HepG2 (cell line): ENCODE measurements at places on chromosomes 6 and 20. TPM values are rescaled to one million over a fixed set of nuclear protein-coding genes. Genes with fewer than 3 reads are reported as not detected.
A peak's percentile ranks its signal among the peaks of the same experiment; 100 is the strongest.

Gene SLC22A3
- total RNA-seq = 20.1 and 31.5 TPM in 2 replicates

- peaks cover 12% of the 10 kb centered on the region for H3K4me1 ChIP-seq
- H3K27ac ChIP-seq = no peak overlapping the region
- peak; percentile 50 for DNase-seq
- H3K36me3 ChIP-seq = no peaks in the 10 kb centered on the region
Observed at GRCh38 chr6:53746442-53747103, 48.2 kb upstream of the LRRC1 start.

Gene PTK7
- 48.5 and 99.8 TPM in 2 replicates for total RNA-seq

- no peak overlapping the region for H3K27ac ChIP-seq
- no peaks in the 10 kb centered on the region for H3K27me3 ChIP-seq
- DNase-seq = no peak
- no peaks in the 10 kb centered on the region for H3K36me3 ChIP-seq
Observed at GRCh38 chr6:158164579-158165170, 3.4 kb downstream of the SERAC1 start.

DNA sequence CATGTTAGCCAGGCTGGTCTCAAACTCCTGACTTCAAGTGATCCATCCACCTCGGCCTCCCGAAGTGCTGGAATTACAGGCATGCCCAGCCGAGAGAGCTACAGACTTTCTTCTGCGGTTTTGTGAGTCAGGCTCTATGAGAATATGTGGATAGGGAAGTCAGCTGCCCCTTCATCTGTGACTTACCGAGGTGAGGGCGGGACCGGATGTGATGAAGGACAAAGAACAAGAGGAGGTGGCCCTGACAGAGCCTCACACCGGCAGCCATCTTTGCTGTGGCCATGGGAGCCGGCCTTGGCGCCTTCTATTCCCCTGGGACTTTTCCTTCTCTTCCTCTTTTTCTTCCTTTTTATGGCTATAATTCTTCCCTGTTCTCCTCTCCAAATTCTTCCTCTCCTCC, 67.0 kb downstream of the IYD start:
- DNase-seq = no peak
- H3K36me3 ChIP-seq = no peaks in the 10 kb centered on the region
- H3K27ac ChIP-seq = no peak overlapping the region
- no peak overlapping the region for H3K4me3 ChIP-seq
- H3K27me3 ChIP-seq = peaks cover 1% of the 10 kb centered on the region; the same call in 1 of the 2 replicates
- no peaks in the 10 kb centered on the region for H3K4me1 ChIP-seq

DNA sequence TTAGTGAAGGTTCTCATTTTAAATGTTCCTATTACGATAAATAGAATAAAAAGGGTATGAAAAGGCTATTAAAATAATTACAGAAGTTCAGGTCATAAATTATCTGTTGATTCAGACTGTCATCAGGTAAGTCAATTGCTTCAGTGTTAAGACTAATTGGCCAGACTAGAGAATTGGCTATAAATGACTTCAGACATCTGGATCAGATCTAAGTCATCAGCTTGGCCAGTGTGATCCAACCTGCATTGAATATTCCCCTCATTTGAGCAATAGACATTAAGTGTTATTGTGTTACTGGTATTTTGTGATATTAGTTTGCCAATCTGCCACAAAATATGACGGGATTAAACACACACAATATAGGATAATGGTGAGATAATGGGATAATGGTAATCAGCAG, 377.6 kb upstream of the CITED2 start:
- no peak overlapping the region for H3K27ac ChIP-seq
- H3K27me3 ChIP-seq = no peaks in the 10 kb centered on the region
- no peak overlapping the region for H3K4me3 ChIP-seq
- DNase-seq = no peak
- H3K36me3 ChIP-seq = no peaks in the 10 kb centered on the region
- H3K4me1 ChIP-seq = peaks cover 48% of the 10 kb centered on the region

Gene RIPK1
- total RNA-seq = 10.3 and 15.0 TPM in 2 replicates

DNA sequence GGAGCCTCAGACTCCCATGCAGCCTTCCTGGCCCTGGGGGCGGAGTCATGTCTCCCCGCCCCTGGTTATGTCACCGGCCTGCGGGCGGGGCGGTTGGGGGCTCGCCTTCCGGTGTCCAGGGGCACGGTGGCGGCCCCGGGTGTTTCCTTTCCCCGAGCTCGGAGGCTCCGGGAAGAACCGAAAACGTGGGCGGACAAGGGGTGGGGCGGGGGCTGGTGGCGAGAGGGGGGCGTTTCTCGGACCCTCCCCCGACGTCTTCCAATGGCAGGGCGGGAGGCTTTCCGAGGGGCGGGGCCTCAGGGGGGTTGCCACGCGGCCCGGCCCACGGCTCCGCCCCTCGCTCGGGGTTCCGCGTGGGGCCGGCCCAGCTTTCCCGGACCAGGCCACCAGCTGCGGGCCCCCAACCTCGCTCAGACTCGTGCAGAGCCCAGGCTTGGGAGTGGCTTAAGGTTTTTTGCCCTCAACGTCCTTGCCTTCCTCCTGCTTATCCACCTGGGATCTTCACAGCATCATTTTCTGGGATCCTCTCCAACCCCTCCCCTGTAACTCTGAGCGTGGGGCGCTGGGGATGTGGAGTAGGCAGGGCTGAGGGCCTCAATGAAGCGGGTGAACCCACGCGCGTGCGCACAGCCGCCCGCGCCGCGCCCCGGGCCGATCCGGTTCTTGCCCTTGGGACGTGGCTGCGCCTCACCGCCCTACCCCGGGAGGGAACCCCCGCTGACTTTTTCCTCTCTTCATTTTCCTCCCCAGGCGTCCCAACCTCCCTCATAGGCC, 2.1 kb upstream of the NRN1 start:
- H3K27me3 ChIP-seq = peaks cover 60% of the 10 kb centered on the region
- peak; percentile 23 for DNase-seq
- no peaks in the 10 kb centered on the region for H3K36me3 ChIP-seq

DNA sequence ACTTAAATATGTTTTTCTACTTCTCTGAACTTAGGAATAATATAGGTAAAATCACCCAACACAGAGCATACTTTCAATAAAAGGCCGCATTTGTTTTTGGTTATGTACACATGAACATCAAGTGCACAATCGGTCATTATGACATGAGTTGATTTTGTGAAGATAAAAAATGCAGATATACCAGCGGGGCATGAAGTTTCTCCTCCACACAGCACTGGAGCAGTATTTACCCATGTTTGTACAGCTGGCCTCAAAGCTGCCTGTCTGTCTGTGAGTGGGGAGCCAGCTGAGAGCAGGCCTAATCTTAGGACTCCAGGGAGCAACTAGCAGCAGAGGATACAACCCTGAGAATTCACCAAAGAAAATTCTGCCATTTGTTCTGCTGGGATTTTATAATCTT, 206.5 kb downstream of the TPBG start:
- no peak overlapping the region for H3K27ac ChIP-seq
- DNase-seq = peak; percentile 13
- no peaks in the 10 kb centered on the region for H3K4me1 ChIP-seq

Gene ADTRP
- not detected in 2 replicates for total RNA-seq

- no peak for DNase-seq
- no peak overlapping the region for H3K27ac ChIP-seq
- H3K4me3 ChIP-seq = peak overlapping the region; percentile 74; the same call in 1 of the 2 replicates
- H3K4me1 ChIP-seq = peaks cover 45% of the 10 kb centered on the region
- no peaks in the 10 kb centered on the region for H3K36me3 ChIP-seq
Observed at GRCh38 chr20:34956751-34957472, 1.2 kb downstream of the MYH7B start.

DNA sequence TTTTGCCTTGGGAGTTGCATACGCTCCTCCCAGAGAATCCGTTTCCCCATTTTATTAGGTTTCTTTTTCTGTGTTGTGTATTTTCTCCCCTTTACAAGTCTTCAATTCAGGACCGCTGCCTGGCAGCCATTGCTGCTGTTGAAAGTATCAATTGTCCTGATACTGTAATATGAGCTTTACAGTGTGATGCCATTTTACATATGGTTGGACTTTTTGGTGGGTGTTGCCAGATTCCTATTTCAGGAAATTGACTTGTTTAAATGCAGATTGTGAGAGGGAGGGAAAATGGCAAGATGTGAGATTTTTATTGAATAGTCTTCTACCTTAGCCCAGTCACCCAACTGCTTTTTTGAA, 1.2 kb downstream of the PANK2 start:
- H3K4me1 ChIP-seq = peaks cover 61% of the 10 kb centered on the region
- no peaks in the 10 kb centered on the region; the same call in 2 of the 3 replicates for H3K27me3 ChIP-seq
- peak overlapping the region; percentile 86 for H3K27ac ChIP-seq
- DNase-seq = peak; percentile 48
- H3K4me3 ChIP-seq = peak overlapping the region; percentile 94

Gene EYS
- 0.07 TPM in 1 of 2 replicates, not detected in the other for total RNA-seq

GRCh38 chr6:169824848-169825557, 73.6 kb downstream of the ERMARD start:
- H3K36me3 ChIP-seq = no peaks in the 10 kb centered on the region
- H3K4me3 ChIP-seq = no peak overlapping the region
- H3K27me3 ChIP-seq = 0 out of 3 replicates have a peak, but pooled peaks cover 4% of the 10 kb centered on the region
- H3K4me1 ChIP-seq = no peaks in the 10 kb centered on the region

Gene OPN5
- total RNA-seq = not detected in 2 replicates

- no peaks in the 10 kb centered on the region for H3K36me3 ChIP-seq
- no peak for DNase-seq
- no peak overlapping the region for H3K27ac ChIP-seq
- peaks cover 16% of the 10 kb centered on the region for H3K4me1 ChIP-seq
Observed at GRCh38 chr6:134826889-134827737, 122.8 kb downstream of the ALDH8A1 start.

DNA sequence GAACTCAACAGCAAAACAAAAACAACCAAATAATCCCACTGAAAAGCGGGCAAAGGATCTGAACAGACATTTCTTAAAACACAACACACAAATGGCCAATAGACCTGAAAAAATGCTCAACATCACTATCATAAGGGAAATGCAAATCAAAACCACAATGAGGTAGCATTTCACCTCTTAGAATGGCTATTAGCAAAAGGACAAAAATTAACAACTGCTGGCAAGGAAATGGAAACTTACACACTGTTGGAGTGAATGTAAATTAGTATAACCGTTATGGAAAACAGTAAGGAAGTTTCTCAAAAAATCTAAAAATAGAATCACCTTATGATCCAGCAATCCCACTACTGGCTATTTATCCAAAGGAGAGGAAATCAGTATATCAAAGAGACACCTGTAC, 20.9 kb downstream of the FAM8A1 start:
- H3K4me3 ChIP-seq = no peak overlapping the region
- H3K27me3 ChIP-seq = no peaks in the 10 kb centered on the region
- no peak for DNase-seq
- peaks cover 12% of the 10 kb centered on the region for H3K36me3 ChIP-seq
- H3K27ac ChIP-seq = no peak overlapping the region
- H3K4me1 ChIP-seq = no peaks in the 10 kb centered on the region

Gene COL11A2
- total RNA-seq = 0.29 and 0.55 TPM in 2 replicates
